Thyroid gland (tissue), 4 donors: ENCODE measurements at places on chromosomes 1 and 21. TPM values are rescaled to one million over a fixed set of nuclear protein-coding genes. Genes with fewer than 3 reads are reported as not detected.

SLAMF9 gene
- not detected for total RNA-seq

F5 gene
- 3.0 TPM for total RNA-seq

CFHR5 gene
- not detected for total RNA-seq

CFAP107 gene
- not detected for total RNA-seq

KIF21B gene
- 0.89 TPM for total RNA-seq

TMEM61 gene
- total RNA-seq: 0.45 TPM

CD247 gene
- 1.3 TPM for total RNA-seq

BGLAP gene
- total RNA-seq: 4.4 TPM
